ENCODE measurements at places on chromosomes 6 and 20.

DNA sequence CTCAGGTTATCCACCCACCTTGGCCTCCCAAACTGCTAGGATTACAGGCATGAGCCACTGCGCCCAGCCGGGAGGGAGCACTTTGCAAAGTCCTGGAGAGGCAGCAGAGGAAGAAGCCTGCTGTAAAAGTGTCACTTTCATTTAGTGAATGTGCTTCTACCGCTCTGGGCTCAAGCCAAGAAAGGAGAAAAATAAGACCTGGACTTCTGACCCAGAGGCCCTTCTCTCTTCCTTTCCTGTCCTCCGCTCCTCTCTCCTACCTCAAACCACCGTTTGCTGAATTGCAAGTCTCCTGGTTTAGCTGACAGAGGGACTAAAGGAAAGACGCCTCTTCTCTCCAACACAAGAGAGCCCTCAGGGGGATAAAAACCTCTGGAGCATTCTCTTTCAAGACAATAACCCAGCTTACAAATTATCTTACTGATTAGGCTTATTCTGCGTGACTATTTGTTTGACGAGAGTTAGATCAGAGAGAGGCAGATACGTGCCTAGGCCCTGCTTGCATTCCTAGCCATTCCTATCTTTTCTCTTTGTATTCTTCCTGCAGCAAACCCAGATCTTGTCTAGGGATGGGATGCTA lies 84.2 kb upstream of the SLC22A23 start:
- DNase-seq, result peak; percentile 23

- DNase-seq, result peak; percentile 49
These were observed at the start of gene PRELID3B for GRCh38 chr20:59042151-59042795. TSS of gene PRELID3B (minus strand) at chr20:59042786. CDS start at chr20:59042730, 56 bp downstream.

- DNase-seq, result no peak
These were observed 3.6 kb downstream of the CCND3 start for GRCh38 chr6:41937861-41938574.

- no peak for DNase-seq
These were observed 73.9 kb downstream of the SNX9 start for GRCh38 chr6:157896932-157897331.

DNA sequence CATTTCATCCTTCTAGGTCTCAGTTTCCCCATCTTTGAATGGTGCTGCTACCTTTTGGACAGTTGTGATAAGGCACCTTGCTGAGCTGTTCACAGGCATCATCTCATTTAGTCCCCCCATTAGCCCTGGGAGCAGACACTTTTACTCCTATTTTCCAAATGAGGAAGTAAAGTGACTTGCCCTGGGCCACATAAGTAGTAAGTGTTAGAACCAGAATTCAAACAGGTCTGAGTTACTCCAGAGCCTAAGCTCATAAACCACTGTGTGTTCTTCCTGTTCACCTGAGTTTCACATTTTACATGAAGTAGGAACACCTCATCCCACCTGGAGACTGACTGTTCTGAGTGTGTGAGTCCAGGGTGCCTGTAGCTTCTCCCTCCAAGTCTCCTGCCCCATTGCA lies 43.5 kb upstream of the EPB41L1 start:
- DNase-seq, result no peak

DNA sequence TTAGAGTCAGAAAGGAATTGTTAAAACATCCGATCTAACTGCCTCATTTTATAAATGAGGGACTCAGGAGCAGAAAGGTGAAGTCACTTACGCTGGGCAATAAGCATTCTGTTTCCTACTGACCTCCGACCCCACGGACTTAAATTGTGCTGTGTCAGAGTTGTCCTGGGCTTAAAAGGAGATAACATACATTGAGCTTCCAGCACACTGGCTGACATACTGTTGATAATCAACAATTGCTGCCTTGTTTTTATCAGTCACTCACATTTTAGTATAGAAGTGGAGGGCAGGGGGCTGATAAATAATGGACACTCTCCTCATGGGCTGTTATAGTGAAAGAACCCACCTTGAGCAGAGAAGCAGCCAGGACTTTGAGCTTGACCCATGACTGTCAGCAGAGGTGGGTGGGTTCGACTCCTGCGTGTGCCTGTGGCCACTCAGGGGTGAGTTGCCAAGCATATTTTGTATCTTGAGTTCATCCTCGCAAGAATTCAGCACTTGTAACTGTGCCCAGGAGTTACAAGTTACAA lies 166.5 kb upstream of the JARID2 start:
- DNase-seq, result no peak

DNA sequence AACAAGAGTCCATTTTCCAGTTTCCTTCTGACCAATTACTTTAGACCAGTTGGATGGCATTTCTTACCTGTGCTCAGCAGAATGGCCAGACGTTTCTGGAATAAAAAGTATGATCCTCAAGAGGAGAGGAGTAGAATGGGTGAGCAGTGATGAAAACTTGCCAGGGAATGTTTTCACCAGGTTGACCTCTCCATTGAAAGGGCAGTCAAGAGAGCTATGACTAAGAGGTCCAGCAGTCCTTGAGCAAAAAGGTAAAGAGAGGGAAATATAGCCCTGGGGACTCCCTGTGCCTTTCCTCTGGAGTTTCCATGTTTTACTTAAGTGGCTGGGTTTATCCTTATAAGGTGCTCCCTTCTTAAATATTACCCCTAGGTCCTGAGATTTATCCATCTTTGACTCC lies 210.9 kb downstream of the TBX18 start:
- DNase-seq, result no peak

GRCh38 chr6:137588472-137588871 lies 94.3 kb upstream of the OLIG3 start:
- DNase-seq, result no peak

DNA sequence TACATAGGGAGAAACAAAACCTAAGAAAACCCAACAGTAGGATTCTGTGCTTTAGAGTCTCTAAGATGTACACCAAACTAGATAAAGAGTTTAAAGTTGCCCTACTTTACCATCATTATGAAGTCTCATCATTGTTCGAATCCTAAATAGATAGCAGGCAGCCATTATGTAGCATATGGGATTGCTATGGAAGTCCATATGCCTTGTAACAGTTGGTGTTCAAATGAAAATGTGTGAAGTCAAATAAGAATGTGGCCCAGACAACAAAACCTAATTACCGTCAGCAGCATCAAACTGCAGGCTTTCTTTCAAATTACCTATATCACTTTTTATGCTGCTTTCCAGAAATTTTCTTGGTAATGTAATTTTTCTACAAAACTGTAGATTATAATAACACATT lies 1380.1 kb downstream of the GRIK2 start:
- DNase-seq, result no peak

DNA sequence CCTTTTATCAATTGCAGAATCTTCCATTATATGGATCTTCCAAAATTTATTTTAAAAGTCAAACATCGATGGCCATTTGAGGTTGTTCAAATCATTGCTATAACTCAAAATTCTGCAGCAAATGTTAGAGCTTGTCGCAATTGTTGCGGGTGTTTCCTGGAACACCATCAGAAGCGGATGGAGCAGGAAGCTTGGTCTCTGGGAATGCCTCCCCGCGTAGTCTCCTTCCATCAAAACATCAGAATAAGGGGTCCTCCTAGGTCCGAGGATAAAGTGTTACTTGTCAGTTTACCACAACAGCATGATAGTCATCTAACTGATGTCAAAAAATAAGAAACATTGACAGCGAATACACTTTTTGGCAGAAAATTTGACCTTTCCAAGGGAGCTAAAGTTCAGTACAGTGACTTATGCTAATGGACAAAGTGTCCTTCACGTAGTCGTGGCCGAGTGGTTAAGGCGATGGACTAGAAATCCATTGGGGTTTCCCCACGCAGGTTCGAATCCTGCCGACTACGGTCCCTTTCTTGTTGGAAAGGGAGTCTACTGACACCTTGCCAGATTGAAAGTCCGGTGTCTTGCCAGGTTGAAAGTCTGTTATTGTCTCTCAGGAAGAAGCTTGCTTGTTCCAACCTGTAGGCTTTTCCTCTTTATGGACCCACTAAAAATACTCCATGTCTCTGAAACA lies 59.0 kb upstream of the ZNF184 start:
- peak; percentile 3 for DNase-seq

- no peak for DNase-seq
These were observed 28.4 kb upstream of the KCNK16 start for GRCh38 chr6:39350723-39351505.

DNA sequence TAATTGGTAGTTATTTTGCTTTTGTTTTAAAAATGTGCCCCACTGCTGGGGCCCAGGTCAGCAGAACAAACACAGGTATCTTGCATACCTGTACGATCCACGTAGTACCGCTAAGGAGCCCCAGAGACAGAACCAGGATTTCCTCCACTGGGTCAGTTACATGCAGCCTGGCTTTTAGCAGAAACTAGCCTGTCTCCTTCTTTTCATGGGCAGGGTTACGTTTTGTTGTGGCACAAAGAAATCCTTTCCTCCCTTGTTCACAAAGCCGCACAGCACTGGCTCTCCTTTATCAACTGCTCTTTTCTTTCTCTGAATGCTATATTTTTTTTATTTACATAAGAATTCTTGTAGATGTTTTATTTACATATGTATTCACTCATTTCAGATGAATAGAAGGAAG lies 190.3 kb upstream of the POU3F2 start:
- DNase-seq, result no peak

- DNase-seq, result no peak
These were observed 141.6 kb downstream of the EYA2 start for GRCh38 chr20:47036091-47036870.

- DNase-seq, result no peak
These were observed 136.8 kb upstream of the LRFN2 start for GRCh38 chr6:40723967-40724366.

DNA sequence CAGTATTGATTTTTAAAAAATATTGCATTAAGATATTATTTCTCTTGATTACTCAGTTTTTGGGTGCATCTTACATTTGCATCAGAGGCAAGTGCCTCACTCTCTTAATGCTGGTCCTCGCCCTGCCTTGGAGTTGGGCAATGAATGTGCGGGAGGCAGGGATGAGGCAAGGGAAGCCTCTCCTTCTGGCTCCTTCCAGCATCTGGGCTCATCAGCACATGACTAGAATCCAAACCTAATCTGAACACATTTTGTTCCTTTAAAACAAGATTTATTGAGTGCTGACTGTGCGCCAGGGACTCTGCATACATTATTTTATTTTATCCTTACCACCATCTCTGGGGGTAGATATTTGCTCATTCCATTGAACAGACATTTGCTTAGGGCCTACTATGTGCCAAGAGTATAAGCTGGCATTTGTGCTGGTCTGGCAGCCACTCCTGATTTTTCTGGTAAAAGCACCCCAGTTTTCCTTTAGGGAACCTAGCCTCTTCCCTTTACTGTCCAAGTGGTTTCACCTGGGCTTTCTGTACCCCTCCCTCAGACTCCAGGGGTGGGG lies 71.9 kb upstream of the ZNFX1 start:
- no peak for DNase-seq

- DNase-seq, result no peak
These were observed 73.4 kb upstream of the FRMD1 start for GRCh38 chr6:168152306-168152963.

GRCh38 chr6:110404607-110405006 lies 10.8 kb downstream of the DDO start:
- DNase-seq, result no peak

DNA sequence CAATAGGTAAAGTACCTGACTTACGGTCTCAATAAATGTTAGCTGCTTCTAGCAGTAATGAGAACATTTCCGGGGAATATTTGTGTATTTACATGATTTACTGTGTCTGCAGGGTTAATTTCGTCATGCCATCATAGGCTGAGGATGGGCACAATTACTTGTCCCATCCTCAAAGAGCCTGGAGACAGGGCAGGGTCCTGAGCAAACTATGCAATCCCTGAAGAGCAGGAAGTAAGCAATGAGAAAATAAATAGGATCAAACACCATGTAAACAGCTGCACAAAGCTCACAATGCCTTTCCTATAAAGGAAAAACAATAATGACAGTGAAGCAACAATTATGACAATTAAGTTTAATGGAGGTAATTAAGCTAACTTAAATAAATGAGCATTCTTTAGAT lies 114.6 kb upstream of the FOXQ1 start:
- DNase-seq, result no peak

DNA sequence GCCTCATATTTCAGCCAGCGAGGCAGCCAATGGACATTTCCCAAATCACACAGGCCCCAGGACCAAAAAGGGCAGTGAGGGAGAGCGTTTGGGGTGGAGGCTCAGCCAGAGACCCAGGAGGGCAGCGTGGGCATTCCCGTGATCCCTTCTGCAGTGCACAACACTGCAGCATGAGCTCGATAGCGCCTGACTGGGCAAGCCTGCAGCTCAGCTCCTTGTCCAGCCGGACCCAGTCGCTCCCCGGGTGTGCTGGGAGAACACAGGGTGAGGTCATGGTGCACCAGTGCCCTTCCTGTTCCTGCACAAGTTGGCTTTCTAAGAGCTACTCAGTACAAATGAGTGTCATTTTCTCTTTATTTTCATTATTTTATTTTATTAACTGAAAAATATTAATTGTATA lies 5.9 kb downstream of the TTLL2 start:
- DNase-seq, result no peak

GRCh38 chr6:121040831-121041230 lies 293.4 kb downstream of the TBC1D32 start:
- no peak for DNase-seq

DNA sequence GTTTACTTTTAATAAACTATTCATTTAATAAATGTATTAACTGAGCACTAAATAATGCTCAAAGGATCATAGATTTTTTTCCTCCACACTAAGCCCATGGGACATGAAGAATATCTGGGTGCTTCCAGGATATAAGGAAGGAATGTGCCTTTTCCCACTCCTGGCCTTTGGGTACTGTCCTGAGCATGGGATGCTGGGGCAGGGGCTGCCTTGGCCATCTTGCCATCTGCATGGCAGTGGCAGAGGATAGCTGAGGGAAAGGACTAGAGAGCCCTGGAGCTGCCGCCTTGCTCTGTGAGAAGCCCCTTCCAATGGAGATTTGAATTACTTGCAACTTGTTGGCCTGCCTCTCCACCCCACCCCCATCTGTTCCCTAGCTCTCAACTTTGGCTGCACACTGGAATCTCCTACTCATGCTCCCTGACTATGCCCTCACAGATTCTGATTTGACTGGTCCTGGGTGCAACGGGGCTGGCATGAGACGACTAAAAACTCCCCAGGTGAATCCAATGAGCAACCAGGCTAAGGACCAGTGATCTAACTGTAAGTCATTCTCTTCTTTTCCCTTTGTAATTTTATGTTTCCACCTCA lies 15.6 kb downstream of the DDRGK1 start:
- no peak for DNase-seq

- no peak for DNase-seq
These were observed 221.9 kb downstream of the WDR27 start for GRCh38 chr6:169479783-169480495.

DNA sequence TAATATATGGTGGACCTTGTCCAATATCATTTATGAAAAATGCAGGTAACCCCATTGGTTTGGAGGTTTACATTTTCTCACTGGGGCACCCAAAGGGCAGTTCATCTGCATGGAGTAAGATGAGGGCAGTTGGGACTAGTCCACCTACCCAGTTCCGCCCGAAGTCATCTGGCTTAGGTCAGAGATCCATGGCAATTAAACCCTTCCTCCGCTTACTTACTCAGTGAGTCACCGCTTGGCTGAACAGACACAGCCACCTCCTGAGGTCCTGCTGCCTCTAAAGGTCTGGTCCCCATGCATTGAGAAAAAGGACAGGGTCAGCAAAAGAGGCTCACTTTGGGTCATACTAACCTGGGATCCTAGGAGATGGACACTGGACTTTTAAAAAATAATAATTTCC lies 102.9 kb upstream of the PRL start:
- DNase-seq, result no peak

- DNase-seq, result no peak
These were observed 2.7 kb downstream of the TEAD3 start for GRCh38 chr6:35494161-35494563.

Data from NCI-H146 (cell line).